ENCODE measurements at places on chromosomes 4 and X.
A peak's percentile ranks its signal among the peaks of the same experiment; 100 is the strongest.

GRCh38 chr4:139560406-139561104 lies 4.5 kb upstream of the SETD7 start:
- DNase-seq = no peak

DNA sequence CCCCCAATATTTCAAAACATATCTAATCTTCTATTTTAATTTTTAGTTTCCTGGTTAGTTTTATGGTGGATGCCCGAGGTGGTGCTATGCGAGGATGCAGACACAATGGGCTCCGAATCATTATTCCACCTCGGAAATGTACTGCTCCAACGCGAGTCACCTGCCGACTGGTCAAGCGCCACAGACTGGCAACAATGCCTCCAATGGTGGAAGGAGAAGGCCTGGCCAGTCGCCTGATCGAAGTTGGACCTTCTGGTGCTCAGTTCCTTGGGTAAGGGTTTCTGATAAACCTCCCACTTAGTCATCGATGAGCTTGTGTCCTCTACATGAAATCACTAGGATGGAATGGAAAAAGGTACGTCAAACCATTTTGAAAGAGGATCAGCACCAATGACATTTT lies 280.7 kb downstream of the ANK2 start:
- no peak for DNase-seq

GRCh38 chrX:116413273-116413672 lies 23.1 kb upstream of the SLC6A14 start:
- DNase-seq = no peak

DNA sequence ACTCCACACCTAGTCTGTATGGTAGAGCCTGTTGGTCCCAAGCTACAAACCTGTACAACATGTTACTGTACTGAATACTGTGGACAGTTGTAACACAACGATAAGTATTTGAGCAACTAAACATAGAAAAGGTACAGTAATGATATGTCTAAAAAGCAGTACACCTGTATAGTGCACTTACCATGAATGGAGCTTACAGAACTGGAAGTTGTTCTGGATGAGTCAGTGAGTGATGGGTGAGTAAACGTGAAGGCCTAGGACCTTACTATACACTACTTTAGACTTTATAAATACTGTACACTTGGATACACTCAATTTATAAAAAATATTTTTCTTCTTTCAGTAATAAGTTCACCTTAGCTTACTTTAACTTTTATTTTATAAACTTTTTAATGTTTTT lies 104.0 kb downstream of the TMA16 start:
- no peak for DNase-seq

DNA sequence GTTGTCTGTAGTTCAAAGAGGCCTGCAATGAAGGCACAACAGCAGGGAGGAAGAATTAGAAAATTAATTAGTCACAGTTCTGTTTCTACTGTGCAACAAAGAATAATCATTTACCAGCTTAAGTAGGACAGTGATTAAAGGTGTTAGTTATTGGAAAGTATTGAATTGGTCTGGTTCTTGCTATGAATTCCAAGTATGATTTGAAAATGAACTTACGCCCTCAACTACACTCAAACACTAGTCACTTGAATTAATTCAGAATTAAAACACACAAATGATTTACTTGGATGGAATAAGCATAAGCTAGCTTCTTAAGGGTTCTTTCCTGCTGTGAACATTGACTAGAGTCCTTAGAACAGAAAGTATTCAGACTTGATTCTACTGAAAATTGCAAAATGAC lies 69.9 kb upstream of the EXOC1L start:
- DNase-seq = no peak

- DNase-seq = no peak
Measured at GRCh38 chrX:128634754-128635153, 582.6 kb upstream of the ACTRT1 start.

DNA sequence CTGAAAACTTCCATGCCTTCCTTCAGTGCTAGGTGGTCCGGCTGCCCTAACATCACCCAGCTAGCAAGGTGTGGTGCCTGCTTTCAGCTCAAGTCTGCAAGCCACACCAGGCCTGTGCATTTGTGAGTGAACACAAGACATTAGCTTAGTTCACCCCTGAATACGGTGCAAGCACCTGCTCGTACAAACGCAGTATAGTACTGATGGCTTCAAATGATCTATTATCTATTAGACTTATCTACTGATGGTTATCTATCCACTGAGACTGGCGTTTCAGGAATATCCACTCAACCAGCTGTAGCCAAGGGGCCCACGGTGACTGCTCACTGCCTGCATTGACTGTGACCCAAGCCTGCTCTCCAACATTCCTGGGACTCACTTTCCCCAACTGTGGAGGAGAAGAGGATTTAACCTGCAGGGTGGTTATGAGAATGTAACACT lies 155.9 kb downstream of the SHOX start:
- DNase-seq = no peak

GRCh38 chr4:164108971-164109370 lies 614.5 kb downstream of the TMA16 start:
- DNase-seq = no peak

- no peak for DNase-seq
Measured at GRCh38 chrX:128805236-128805635, 718.1 kb downstream of the SMARCA1 start.

- peak; percentile 49 for DNase-seq
Measured at GRCh38 chrX:57121162-57121755, at the start of gene SPIN2B. TSS of gene SPIN2B (minus strand) at chrX:57121548.

DNA sequence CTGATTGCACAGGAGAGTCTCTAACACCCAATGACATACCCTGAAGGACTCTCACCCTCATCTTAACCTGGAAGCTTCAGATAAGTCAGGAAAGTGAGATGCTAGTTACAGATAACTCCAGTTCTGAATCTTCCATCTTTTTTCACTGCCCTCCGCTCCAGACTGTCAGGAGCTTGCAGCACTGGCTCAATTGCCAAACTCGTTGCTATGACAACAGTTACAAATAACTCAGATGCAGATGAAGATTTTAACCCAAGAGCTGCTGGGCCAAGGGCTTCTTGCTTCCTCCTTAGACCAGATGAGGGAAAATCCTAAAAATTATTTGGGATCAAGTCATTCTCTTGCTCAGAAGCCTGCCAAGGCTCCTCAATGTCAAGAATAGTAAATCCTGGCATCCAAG lies 109.1 kb upstream of the HUWE1 start:
- no peak for DNase-seq

GRCh38 chr4:46329118-46329976 lies 60.6 kb downstream of the GABRA2 start:
- DNase-seq = no peak

DNA sequence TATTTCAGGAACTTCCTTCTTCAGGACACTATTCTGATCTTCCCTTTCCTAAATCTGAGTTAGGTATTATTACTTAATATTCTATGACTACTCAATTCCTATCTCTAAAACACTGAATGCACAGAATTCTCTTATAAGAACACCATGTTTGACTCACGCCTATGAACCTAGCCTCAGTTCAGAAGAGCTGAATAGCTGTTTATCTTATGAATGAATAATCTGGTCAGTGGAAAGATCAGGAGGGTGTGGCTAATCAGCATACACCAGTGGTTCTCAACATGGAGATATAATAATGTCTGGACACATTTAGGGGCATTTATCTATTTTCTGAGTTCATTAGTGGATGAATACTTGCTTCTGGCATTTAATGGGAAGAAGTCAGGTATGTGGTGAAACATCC lies 24.2 kb downstream of the EPHA5 start:
- DNase-seq = no peak

DNA sequence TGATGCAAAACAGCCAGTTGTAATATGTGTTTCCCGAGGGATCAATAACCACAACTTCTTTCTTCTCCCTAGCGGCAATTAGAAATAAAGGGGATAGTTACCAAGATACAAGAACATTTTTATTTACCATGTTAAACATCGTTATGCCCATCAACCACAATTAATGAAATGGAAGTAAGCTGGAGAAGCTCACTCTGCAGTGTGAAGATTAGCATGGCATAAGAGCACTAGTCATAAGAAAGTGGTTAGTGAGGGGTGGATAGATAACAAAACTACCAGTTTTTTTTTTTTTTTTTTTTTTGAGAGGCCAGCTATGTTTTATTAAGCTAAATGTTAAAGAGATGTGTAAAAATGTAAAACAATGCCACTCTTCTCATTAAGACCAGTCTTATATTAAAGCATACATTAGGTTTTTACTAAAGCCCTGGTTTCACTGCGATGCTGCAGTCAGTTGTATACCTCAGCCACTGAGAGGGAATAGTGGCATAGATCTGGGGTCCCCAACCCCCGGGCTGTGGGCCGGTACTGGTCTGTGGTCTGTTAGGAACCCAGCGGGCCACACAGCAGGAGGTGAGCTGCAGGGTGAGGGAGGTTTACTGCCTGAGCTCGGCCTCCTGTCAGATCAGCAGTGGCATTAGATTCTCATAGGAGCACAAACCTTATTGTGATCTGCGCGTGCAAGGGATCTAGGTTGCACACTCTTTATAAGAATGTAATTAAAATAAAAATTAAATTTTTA lies 27.9 kb upstream of the NFXL1 start:
- no peak for DNase-seq

- DNase-seq = no peak
Measured at GRCh38 chrX:1535241-1536041, 1.5 kb downstream of the P2RY8 start.

GRCh38 chrX:50691820-50692219 lies 122.2 kb downstream of the SHROOM4 start:
- DNase-seq = no peak

- DNase-seq = no peak
Measured at GRCh38 chr4:154030746-154031145, 241.9 kb upstream of the SFRP2 start.

DNA sequence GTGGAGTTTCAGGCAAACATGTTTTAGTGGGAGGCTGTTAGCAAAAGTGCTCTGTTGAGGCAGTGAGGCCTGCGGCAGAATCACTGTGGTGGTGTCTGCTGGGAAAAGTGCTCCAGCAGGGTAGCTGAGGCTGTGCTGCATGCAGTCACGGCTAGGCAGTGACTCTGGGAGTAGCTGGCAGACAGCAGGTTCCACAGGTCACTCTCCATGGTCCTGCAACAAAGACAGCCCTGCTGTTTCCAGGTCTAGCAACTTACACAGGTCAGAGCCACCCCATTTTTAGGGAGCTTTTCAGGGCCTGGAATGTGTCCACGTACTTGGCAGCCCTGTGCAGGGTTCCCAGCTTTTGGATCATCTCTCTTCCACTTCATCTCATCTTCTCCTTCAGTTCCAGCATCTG lies 184.3 kb downstream of the NAA11 start:
- DNase-seq = no peak

Measured in activated CD4-positive, CD25-positive, alpha-beta regulatory T cell (primary cell).